ENCODE measurements at places on chromosomes 13 and 19.

DNA sequence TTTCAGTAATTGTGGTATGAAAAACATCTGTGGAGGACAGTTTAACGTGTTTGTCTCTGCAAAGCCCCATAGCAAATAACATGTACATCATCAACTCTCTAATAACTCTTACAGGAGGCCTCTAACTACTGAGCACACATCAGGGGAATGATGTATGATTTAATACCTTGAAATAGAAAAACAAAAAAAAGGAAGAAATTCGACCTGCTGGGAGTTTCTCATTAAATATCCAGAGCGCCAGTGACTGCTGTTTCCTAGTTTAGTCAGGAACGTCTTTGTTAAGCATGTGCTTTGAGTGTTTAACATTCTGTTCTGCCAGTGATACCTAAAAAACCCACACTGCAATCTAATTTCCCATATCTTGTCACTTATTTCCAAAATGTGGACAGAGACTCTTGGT lies 235.4 kb downstream of the PCDH20 start:
- no peak for DNase-seq

- DNase-seq = no peak
Measured at GRCh38 chr19:18895038-18895823, 727 bp downstream of the CERS1 start.

- no peak for DNase-seq
Measured at GRCh38 chr19:33758541-33759013, 38.1 kb upstream of the KCTD15 start.

GRCh38 chr13:27391471-27391870 lies 32.9 kb upstream of the GTF3A start:
- no peak for DNase-seq

DNA sequence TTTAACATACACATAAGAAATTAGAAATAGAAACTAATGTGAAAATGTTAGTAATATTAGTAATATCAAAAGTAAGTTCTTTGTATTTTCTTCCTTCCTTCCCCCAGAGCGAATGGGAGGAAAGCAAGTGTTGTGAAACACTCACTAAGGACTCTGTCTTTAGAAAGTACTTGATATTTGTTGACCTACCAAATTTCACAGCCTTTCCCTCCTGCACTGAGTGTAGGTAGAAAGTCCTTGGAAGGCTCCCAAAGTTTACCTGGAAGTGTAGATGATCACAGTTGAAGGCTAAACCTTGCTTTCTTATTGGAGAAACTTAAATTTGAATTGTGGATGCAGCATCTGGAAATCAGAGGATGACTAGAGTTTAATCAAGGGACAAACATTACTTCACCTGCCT lies 1459.5 kb upstream of the SPRY2 start:
- no peak for DNase-seq

Measured in stromal cell of bone marrow (primary cell).